ENCODE measurements at places on chromosomes 16 and 17.

GRCh38 chr16:72877374-72878028 lies 170.4 kb downstream of the ZFHX3 start:
- DNase-seq: no peak

GRCh38 chr17:7744416-7744815 lies 26.9 kb downstream of the DNAH2 start:
- DNase-seq: no peak

DNA sequence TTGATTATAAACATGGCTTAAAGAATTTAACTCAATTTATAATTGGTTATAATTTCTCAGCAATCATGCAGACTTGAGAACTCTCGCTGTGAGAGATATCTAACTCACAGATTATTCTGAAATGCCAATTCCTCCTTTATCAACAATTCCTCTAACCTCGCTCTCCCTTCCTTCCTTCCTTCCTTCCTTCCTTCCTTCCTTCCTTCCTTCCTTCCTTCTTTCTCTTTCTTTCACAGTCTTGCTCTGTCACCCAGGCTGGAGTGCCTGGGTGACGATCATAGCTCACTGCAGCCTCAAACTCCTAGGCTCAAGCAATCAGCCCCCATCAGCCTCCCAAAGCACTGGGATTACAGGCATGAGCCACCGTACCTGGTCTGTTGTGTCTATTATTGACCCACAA lies 42.4 kb downstream of the CHD9 start:
- no peak for DNase-seq

- DNase-seq: no peak
Observed at GRCh38 chr16:79929260-79929965, 328.9 kb upstream of the MAF start.

GRCh38 chr16:78004517-78004916 lies 17.8 kb upstream of the CLEC3A start:
- DNase-seq: no peak

DNA sequence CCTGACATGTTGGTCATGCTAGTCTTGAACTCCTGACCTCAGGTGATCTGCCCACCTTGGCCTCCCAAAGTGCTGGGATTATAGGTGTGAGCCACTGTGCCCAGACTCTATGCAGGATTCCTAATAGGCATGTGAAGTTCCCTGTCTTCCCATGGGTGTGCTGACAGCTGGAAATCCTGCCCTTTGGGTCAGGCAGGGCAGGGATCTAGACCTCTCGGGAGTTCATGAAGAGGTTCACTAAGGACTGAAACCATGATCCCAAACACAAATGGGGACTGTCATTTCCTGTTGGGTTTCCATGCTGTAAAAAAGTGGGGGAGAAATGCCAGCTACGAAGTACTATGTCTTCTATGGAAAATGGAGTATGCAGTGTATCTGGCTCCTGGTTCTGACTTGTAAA lies 52.1 kb downstream of the HIC1 start:
- no peak for DNase-seq

DNA sequence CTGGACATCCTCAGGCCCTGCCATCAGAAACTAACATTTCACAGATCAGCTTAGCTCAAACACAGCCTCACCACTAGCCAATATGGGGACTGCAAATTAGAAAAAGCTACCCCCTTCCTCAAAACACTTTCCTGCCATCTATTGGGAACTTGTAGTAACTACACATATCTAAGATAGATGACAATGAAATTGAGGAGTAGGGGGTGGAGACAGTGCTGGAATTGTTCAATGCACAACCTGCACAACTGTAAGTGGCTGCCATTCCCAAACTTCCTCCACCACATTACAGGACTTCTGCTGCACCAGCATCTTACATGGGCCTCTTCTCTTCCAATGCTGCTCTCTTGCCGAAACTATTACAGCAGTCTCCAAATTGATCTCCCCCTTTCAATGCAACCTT lies 21.9 kb downstream of the AIPL1 start:
- no peak for DNase-seq

DNA sequence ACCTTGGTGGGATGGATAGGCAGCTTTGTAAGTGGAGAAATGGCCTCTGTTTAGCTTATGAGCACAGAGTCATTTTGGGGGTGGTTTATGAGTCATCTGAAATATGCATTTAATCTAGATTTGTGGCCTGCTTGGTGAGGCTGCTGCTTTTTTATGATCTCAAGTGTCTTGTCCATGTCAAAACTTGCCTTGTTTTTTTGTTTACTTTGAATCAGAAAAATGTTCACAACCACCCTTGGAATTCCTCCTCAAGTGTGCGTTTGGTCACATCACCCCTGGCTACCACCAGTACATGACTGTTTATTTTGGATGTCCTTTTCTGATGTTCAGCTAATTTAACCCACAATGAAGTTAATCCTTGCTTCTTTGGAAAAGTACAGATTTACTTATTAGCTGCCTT lies 64.6 kb downstream of the FTO start:
- no peak for DNase-seq

Data from ecto neural progenitor cell (in vitro differentiated cells).